ENCODE measurements at places on chromosomes 3 and 15.

DNA sequence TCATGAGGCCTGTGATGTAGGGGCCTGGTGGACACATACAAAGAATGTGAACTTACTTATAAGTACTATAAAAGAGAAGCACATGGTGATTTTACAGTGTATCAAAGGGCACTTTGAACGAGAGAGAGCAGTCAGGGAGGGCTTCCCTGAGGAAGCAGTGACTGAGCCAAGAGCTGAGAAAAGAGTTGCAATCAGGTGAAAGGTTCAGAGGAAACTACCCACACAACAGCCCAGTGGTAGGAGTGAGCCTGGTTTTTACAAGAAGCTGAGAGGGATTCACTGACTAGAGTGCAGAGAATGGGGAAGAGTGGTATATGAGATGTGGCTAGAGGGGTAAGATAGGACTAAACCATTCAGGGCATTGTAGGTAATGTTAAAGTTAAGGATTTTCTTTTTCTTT is 57.1 kb downstream of the CALML4 start:
- DNase-seq, result no peak

DNA sequence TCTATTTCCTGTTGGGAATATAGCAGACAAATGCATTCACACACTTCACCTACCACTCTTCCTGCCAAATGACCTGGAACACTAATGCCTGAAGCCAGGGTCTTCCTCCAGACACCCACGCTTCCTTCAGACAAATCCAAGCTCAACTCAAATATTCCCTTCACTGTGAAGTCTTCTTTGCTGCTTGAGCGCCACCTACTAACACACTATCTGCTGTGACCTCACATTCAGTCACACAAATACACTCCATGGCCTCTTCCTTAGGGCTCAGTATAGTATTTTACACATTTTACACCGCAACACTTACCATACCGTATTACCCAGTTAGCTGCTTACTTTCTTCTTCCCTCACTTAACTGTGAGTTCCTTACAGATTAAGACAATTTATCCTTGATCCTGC is 149.4 kb downstream of the SHOX2 start:
- no peak for DNase-seq

DNA sequence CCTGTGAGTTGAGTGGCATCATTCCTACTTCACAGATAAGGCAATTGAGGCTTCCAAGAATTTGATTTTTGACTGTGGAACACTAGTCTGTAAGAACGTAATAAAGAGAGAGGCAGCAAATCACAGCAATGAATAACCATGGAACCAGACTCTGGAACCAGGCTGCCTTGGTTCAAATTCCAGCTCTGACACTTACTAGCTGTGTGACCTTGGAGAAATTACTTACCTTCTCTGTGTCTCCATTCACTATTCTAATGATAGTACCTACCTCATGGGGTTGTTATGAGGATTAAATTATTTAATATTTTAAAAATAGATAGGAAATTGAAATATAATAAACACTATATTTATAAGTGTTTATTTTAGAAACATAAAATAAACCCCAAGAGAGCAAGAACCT is 12.6 kb upstream of the IGDCC3 start:
- no peak for DNase-seq

DNA sequence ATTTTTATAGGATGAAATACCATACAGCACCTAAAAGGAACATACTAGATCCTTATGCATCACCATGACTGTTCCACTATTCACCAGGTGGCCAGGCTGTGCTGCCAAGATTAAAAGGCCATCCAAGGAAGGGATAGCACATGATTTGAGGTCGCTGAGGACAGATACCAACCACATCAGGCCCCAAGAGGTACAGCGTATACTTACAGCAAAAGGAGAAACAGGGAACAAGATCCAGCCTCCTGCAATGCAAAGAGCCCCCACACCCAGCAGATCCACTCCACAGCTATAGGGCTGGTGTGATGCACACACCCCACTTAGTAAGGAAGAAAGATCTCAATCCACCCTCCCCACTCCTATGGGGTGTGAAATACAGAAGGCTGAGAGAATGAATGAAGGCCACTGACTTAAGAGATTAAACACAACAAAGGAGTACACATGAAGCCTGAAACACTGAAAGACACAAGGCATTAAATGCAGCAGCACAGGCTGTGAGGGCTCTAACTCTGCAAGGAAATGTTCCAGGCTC is 32.0 kb upstream of the ZNF445 start:
- peak; percentile 17 for DNase-seq

DNA sequence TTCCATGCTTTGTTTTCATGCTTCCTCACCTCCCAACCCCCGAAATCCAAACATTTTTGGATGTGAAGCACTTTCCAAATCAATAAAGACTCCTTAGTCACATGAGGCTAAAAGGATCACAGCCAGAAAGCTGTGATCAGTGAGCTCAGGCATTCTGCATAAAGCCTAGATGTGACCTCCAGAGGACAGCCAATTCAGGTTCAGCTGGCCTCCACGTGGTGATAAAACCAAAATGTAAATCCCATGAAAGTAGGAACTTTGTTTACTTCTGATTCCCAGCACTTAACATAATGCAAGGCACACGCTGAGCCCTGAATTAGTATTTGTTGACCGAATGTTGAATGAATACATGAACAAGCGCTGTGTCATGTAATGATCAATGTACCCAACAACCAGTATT is 249.5 kb upstream of the EOMES start:
- DNase-seq, result no peak

DNA sequence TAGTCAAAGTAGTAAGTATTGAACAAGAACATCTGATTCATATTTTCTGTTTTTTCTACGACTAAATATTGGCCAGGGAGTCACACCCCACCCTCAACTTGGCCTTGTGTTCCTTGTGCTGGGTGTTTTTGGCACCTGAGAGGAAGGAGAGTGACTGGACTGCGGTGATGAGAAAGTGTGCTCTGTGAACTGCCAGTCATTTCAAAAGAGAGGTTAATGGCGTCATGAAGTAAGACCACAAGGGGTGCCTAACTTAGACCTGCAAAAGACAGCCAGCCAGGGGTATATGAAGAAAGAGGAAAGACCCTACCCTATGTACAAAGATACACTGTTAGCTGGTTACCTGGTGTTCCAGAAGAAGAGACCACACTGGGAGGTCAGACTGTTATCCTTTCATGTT is 58.4 kb upstream of the COL8A1 start:
- DNase-seq, result no peak

DNA sequence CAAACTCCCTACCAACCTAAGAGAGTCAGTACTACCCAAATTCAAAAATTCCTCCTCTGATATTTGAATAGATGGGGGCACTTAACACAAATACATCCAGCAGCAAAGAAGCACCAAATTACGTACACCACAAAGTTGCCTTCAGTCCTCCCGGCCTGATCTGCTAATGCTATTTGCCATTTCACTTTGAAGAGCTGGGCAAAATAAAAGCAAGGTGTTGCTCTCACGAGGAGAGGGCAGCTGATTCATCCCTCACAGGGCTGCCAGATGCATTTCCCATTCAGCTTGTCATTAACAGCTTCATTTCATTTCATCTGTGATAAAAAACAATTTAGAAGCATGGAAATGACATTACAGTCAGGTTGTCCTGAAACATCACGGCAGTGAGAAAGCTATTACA is 283.4 kb upstream of the VEPH1 start:
- no peak for DNase-seq

DNA sequence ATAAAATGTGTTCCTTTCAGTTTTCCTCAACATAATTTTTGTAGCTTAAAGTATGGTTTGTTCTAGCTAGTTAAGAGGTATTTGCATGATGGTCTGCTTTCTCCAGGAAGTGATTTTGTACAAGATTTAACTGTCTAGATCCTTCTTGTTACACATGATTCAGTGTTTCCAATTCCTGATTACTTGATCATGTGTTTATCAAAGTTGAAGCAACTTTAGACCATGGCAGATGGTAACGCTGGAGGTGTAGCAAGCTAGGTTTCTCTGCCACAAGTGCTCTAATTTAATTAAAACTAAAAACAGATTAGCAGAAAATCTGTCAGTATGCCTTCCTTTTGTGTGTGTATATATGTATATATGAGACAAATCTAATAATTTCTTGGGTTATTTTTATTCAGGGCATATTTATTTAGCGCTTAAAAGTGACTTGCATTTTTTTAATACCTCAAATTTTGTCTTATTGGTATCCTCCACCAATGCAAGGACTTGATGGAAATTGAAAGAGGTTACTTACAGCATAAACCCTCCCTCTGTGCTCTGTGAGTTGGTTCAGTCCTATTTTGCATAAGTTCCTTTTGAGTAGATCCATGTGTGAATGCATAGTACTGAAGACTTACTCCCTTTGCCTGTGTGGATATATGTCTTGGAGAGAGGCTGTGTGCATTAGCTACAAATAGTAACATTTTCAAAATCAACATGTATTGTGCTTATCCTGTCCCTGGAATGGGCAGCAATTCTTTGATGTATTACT is 157.3 kb upstream of the CGNL1 start:
- no peak for DNase-seq

Data from activated T-cell treated with anti-CD3 and anti-CD28 coated beads, Interleukin-2, amount 50 U/mL, for 48 hours (primary cell).